ENCODE measurements at places on chromosomes 7 and 10. TPM values are rescaled to one million over a fixed set of nuclear protein-coding genes. Genes with fewer than 3 reads are reported as not detected.

Gene PAPOLB
- total RNA-seq, result not detected

Gene RRP12
- total RNA-seq, result 99.4 TPM

Gene CFAP70
- 0.33 TPM for total RNA-seq

Gene GSTO2
- total RNA-seq, result 1.3 TPM

Gene CACNA2D1
- not detected for total RNA-seq

Gene HOXA2
- total RNA-seq, result not detected

Gene CAV1
- total RNA-seq, result 0.17 TPM

Gene PRSS37
- not detected for total RNA-seq

Gene GJC3
- not detected for total RNA-seq

Gene LRGUK
- total RNA-seq, result 0.16 TPM

Gene CALML5
- total RNA-seq, result not detected

Gene MYL10
- total RNA-seq, result not detected

Gene SUV39H2
- total RNA-seq, result 47.5 TPM

- peak; percentile 84 for DNase-seq
Observed at GRCh38 chr10:120336911-120337540, 120.0 kb upstream of the PLPP4 start.

DNA sequence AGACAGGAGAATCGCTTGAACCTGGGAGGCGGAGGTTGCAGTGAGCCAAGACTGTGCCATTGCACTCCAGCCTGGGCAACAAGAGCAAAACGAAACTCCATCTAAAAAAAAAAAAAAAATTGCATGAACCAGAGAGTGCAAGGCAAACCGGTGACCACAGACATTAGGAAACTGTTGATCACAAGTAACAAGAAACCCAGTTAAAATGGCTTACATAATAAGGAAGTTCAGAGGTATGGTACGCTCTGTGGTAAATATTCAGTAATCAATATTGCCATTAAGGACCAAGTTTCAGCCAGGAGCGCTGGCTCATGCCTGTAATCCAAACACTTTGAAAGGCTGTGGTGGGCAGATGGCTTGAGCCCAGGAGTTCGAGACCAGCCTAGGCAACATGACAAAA, 9.2 kb upstream of the NT5C2 start:
- DNase-seq, result no peak

DNA sequence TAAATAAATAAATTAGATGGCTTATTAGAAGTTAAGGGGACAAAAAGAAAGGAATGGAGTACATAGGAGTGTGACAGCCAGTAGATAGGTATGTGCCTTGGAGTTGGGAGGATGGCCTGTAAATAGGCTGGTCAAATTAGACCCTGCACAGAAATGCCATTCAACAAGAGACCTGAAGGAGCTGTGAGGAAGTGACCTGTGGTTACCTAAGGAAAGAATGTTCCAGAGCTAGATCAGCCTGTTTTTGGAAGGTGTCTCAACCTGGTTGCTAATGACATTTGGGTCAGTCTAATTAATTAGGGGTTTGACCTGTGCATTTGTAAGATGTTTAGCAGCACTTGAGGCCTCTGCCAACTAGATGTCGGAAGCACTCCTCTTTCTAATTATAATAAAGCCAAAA, 315.3 kb upstream of the PLXDC2 start:
- no peak for DNase-seq

GRCh38 chr10:99630991-99631390, 10.8 kb upstream of the SLC25A28 start:
- DNase-seq, result no peak

GRCh38 chr7:70415179-70415972, 716.6 kb upstream of the GALNT17 start:
- DNase-seq, result no peak

DNA sequence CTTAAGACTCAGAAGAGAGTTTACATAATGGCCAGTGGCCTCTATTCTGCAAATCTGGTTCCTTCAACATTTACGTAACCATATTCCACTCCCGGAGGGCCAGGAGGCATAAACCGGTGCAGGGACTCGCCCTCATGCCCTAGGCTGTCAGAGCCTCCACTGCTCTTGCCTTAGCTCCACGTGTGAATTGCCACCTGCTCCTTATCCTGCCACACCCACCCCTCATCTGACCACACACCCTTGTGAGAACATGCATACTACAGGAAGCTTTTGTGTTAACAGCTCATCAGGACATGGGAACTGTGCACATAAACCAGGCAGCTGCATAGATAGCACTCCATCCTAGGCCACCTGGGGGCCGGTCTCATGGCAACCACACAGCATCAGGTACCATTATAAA, 146.7 kb upstream of the PFKP start:
- no peak for DNase-seq

DNA sequence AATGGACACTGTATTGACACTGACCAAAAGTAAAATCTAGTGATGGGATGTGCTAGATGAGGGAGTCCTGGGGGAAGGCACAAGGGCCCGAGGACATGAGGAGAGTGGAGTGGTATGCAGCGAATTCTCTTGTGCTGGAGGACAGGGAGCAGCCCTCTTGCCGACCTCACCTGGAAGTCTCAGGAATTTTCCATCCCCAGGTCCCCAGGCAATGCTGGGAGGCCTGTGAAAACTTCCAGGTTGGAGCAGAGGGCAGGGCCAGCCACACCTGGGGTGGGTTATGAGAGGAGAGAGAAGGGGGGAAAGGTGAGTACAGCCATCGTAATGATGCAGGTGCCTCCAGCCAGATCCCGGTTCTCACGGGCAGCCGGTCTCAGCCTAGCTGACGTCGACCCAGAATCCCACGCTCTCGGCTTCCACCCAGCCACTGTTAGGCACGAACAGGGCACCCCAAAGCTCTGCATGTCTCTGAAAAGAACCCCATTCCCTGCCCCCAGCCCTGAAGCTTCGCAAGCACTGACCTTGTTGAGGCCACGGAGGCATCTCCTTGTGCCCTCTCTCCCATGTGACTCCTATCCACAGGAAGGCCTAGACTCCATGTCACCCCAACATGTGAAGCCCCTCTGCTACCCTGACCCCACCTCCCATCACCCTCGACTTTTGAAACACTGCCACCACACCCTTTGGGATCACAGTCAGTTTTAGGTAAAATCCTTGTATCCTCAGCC, 239.7 kb upstream of the MYO3A start:
- no peak for DNase-seq

DNA sequence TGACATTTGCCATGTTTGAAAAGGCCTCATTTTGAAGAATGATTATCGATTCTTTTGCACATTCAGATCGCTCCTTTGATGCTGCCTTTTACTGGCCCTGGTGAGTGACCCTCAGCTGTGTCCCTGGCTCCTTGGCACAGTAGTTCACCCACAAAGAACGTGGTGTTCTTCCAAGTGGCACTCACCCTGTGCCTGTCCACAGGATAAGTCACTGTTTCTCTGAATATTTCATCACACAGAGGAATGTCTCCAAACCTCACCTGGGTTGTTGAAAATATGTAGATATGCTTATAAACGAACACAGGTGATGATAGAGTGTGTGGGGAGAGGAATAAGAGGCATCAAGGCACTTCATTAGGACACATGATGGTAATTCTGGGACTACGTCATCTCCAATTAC, 810.7 kb downstream of the CCSER2 start:
- DNase-seq, result no peak

GRCh38 chr10:73756183-73756582, 12.0 kb downstream of the SEC24C start:
- DNase-seq, result no peak

DNA sequence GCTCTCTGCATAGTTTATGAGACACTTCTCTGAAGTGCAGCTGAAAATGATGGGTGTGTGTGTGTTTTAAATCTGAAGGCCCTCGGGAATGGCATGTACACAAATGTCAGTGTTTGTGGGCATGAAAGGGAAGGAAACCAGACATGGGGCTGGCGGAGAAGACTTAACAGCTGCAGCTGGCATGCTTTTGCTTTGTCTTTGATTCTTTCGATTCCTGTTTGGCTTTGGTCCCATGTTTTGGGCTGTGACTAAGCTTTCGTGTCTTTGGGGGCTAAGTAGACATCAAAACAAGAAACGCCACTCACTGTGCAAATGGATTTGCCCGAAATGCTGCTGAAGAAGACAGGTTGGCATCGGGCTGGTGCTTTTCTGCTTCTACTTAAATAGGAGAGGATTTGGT, 179.3 kb downstream of the PFKFB3 start:
- DNase-seq, result peak; percentile 76

DNA sequence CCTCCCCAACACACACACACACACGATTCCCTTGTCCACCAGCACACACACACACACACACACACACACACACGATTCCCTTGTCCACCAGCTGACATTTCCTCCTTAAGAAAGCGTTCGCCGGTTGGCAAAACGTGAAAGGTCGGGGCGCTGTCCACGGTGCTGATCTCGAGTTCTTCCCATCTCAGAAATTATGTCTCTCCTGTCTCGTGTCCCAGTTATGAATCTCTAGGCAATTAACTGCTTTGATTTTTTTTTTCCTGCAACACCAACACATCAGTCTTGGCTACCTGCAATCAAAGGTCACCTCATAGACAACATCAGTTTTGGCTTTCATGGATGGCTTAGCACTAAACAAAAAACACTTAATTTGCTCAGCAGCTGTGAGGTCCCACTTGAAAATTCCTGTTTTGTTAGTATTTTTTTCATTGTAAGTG, 1.9 kb downstream of the INA start:
- peak; percentile 87 for DNase-seq

- no peak for DNase-seq
Observed at GRCh38 chr7:46775020-46775419, 806.9 kb downstream of the TNS3 start.

GRCh38 chr7:35755711-35756110, 45.1 kb upstream of the SEPTIN7 start:
- DNase-seq, result no peak

DNA sequence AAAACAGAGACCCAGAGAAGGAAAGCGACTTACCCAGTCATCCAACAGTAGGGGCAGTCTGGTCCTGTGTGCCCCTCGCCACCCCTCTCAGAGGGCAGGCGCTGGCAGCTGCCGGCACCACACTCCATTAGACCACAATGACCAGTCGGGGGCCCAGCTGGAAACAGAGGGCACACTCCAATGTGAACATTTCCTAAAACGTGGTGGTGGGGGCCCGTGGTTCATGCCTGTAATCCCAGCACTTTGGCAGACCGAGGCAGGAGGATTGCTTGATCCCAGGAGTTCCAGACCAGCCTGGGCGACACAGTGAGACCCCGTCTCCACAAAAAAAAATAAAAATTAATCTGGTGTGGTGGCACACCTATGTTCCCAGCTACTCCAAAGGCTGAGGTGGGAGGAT, 912 bp upstream of the OAT start:
- DNase-seq, result peak; percentile 57

GRCh38 chr7:1890289-1891235, 220.5 kb downstream of the ELFN1 start:
- DNase-seq, result no peak

- DNase-seq, result no peak
Observed at GRCh38 chr7:13920053-13920697, 69.3 kb downstream of the ETV1 start.

DNA sequence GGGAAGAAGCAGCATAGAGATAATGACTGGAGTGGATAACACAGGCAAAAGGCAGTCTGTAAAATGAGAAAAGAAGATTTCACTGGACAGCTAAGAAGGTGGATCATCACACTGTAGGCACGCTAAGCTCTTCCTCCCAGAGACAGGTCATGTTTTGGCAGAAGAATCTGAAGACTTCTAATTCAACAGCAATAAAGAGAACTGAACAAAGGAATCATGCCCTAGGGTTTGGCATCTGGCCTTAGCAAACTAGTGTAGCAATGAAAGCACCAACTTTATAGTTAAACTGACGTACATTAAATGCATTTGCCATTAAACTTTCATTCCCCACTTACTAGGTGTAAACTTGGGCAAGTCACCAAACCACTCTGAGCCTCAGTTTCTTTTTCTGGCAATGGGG, 84.4 kb upstream of the SEM1 start:
- no peak for DNase-seq

- DNase-seq, result no peak
Observed at GRCh38 chr10:22158426-22158825, 59.4 kb downstream of the EBLN1 start.

DNA sequence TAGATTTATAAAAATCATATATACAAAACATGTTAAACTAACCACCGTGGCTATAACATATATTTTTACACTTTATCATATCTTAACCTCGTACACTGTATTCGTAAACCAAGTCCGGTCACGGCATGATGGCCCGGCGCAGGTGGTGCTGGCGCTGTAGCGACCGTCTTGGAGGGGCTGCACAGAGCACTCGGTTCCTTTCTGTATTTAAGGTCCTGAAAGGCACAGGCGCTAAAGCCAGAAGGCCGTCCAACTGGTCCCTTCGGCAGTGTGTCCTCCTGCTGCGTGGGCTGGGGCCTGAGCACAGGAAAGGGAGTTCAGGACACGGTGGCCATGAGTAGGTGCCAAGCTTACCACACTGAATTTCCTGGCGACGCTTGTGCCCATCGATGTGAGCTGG, 33.8 kb downstream of the AMZ1 start:
- DNase-seq, result no peak

DNA sequence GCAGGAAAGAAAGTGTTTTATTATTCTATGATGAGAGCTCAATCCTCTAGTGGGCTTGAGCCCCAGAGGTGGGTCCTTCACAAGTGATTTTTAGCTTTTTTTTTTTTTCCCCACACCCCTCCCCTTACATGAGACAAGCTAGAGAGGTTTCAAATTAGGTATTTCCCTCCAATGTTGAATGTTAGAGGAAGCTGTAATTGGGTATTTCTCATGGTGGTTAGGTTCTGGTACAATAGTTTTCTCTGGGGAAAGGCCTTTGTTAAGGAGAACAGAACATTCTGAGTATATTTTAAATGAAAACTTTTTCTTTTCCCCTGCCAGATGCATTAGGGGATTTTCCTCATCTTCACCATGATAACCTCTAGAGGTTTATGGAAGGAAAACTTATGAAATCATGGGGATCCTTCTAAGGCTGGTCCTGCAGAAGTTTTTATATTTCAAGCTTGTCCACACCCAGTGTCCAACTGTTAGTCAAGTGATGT, 1039.7 kb downstream of the NRG3 start:
- DNase-seq, result no peak

GRCh38 chr10:70432561-70433263, 8.8 kb downstream of the NODAL start:
- no peak for DNase-seq

DNA sequence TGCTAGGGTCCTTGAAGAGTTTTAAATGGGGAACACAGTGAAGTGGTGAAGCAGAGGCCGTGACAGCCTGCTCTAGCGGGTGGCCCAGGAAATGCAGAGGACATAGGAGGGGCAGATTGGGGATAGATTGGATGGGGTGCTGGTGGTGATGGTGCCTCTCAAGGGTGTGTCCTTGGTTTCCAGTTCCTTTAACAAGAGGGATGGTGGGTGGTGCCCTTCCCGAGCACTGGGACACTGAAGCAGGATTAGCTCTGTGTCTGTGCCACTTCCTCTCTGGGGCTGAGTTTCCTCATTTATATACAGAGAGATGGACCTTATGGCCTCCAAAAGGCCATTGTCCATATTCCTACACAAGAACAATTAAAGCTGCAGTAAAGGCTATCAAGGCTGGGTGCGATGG, 285.5 kb downstream of the TCF7L2 start:
- no peak for DNase-seq

GRCh38 chr7:12231097-12231496, 20.0 kb downstream of the TMEM106B start:
- no peak for DNase-seq
